ENCODE measurements at places on chromosomes 16 and 17.

- no peak for DNase-seq
These were observed 46.6 kb upstream of the ERN1 start for GRCh38 chr17:64176556-64176955.

DNA sequence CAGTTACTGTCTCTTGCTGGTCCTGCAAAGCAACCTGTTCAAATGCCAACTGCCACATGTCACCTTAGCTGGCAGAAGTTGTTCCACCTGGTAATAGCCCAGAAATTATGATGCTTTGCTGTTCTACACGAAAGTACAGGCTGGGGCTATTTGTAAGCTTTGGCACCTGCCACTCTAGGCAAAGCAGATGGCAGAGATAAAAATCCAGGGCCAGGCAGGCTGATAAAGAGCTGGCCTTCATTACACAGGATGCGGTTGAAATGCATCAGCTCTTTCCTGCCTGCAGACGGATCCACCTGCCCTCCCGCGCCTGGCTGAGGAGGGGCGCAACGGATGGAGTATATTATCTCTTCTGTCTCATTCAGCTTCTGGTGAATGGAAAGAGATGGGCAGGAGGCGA lies 29.3 kb upstream of the KDM8 start:
- no peak for DNase-seq

- DNase-seq: no peak
These were observed 304.4 kb downstream of the HS3ST3B1 start for GRCh38 chr17:14605267-14605599.

- DNase-seq: no peak
These were observed 49.1 kb upstream of the TANC2 start for GRCh38 chr17:62916684-62917571.

GRCh38 chr17:732902-733720 lies 715 bp downstream of the TLCD3A start:
- peak; percentile 65 for DNase-seq

GRCh38 chr16:19706846-19707245 lies 11.2 kb downstream of the KNOP1 start:
- no peak for DNase-seq

- no peak for DNase-seq
These were observed at the start of gene HNF1B for GRCh38 chr17:37744961-37745800. Gene HNF1B (minus strand): TSS chr17:37745059. CDS start chr17:37744884, 175 bp downstream.

GRCh38 chr17:54979657-54980056 lies 11.1 kb downstream of the STXBP4 start:
- DNase-seq: no peak

DNA sequence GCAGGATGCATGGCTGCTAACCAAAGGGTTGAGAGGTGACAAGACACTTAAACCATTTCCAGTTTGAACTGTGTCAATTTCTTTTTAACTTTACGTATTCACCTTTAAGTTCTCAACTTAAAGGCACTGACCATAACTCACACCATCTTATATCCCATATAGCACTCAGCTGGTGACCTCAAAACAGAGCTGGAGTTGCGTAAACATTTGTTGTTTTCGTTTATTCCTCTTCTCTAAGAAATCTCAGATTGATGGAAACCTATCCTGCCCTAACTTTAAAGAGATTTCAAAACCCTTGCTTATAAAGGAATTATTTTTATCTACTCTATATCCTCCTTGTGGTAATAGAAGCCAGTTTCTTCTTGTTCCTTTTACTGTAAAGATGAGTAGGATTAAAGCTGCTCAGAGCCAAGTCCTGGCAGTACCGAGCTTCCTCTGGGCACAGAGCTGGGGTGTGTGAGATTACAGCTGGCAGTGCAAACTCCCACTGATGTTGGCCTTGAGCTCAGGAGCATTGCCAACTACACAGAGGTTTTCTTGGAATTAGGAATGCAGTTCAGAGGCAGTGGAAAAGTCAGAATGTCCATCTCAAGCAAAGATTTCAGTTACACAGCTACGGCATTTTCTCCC lies 1.3 kb downstream of the KCTD2 start:
- DNase-seq: no peak

DNA sequence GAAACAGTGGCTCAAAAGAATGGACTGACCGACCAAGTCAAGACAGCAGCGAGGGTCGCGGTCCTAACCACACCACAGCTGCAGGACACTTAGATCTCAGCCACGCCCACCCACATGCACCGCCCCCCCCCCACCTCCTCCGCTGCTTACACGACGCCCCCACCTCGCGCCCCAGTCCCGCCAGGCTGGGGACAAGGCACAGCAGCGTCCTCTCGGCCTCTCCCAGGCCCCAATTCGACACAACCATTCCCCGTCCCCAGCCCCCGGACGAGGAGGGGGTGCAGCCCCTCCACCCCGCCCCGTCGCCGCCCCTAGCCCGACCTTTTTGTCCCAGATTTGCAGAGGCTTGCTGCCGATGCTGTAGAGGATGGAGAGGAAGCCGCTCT lies 477 bp downstream of the CFAP20 start:
- DNase-seq: no peak

GRCh38 chr17:58325289-58325726 lies 3.3 kb downstream of the TSPOAP1 start:
- DNase-seq: no peak

- DNase-seq: no peak
These were observed 168.5 kb downstream of the NPIPB11 start for GRCh38 chr16:29237971-29238370.

DNA sequence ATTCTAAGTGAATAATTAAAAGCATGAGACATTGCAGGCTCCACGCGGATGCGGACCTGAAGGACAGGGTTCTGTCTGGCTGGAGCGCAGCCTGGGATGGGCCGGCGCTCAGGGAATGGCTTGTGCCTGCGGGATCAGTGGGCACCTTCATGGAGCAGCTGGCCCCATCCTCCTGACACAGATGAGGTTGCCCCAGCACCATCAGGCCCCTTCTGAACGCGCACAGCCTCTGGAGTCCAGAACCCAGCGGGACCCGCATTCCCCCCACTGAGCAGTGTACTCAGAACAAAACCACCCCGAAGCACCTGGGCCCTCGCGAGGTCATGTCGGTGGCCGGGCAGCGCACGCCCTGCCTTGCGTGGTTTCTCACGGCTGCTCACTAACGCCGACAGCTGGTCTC lies 70.5 kb upstream of the CHMP6 start:
- DNase-seq: no peak

GRCh38 chr17:42655528-42655927 lies 3.6 kb upstream of the TUBG2 start:
- no peak for DNase-seq

- DNase-seq: no peak
These were observed 19.8 kb upstream of the KIFC3 start for GRCh38 chr16:57822018-57822553.

DNA sequence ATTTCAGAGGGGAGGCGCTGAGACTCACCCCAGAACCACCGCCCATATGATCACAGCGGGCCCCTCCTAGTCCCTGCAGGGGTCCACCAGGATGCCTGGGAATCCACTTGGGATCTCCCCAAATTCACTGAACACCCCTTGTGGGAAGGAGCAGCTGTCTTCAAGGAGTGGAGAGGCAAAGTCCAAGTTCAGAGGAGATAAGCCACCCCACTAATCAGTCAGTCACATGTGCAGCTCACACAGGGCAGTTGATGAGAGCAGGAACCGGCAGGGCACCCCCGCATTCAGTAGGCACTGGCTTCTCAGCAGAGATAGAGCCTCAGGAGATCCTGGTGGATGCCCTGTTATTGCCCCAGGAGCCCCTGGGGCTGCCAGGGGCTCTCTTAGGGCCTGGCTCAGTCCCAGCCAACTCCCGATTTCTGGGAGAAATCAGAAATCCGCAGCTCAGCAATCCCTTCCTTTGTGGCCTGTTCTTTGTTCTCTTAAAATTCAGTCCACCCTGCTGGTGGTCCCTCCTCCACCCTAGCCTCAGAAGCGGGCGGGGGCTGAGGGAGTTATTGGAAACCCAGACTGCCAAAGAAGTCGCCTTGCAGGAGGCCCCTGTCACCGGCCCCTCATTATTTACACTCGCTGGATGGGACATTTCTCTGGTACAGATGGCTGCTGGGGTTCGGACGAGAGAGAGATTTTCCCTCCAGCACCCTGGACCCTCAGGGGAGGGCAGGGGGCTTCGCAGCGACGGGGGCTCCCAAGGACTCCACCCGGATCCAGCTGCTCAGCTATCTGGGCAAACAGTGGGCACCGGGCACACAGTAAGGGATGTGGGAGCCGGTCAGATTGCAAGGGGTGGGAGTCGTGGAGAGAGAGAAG lies 1.8 kb downstream of the CDC42EP4 start:
- DNase-seq: no peak

DNA sequence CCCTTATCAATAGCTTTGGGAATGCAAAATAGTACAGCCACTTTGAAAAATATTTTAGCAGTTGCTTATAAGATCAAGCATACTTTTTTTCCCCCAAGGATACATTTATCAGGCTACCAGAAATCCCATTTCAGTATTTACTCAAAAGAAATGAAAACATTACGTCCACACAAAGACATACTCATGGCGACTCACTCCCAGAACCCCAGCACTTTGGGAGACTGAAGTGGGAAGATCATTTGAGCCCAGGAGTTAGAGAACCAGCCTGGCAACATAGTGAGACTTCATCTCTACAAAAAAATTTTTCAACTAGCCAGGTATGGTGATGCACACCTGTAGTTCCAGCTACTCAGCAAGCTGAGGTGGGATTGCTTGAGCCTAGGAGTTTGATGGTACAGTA lies 5.9 kb downstream of the SKA2 start:
- DNase-seq: peak; percentile 82

GRCh38 chr16:51666074-51666473 lies 515.0 kb upstream of the SALL1 start:
- no peak for DNase-seq

- no peak for DNase-seq
These were observed 13.5 kb downstream of the NPRL3 start for GRCh38 chr16:125011-125410.

GRCh38 chr16:31301708-31302400 lies 42.1 kb downstream of the ITGAM start:
- DNase-seq: peak; percentile 26

DNA sequence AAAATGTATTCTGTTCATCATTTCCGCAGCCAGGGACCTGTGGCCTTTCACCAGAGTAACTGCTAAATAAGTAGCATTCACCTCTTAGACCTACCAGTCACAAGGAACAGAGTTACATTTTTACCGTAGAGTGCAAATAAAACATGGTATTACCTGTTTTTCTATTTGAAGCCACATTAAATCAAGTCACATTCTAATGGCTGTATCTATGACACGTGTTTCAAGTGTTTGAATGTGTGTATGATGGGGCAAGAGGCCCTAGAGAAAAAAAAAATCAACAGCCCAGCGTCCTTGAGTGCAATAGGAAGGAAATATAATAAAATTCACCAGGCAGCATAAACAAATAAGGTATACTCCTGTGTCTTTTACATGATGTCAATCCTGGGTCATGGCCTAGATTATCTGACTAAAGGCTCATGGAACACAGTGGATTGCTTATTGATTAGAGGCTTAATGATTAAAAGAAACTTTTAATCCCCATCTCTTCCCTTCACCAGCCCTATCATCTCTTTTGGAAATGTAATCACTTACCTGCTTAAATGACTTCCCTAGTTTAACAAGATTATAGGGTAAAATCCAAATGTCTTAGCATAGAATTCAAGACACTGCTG lies 168.7 kb upstream of the CDH5 start:
- DNase-seq: no peak

DNA sequence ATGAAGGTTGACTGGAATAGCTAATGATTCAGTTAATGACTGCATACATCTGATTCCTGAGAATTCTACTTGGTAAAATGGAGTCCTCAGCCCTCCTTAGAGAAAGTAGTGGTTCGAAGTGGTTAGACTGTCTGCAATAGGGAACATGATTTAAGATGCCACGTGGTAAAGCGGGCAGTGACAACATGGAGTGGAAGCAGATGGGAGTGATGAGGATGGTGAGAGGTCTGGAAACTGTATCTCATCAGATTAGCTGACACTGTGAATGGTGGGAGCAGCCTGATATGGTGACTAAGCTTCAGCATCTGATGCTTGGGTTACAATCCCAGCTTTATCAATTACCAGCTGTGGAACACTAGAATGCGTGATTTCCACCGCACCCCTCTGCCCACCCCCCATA lies 8.4 kb downstream of the CDH11 start:
- no peak for DNase-seq

GRCh38 chr16:56279132-56279531 lies 87.8 kb downstream of the GNAO1 start:
- no peak for DNase-seq

DNA sequence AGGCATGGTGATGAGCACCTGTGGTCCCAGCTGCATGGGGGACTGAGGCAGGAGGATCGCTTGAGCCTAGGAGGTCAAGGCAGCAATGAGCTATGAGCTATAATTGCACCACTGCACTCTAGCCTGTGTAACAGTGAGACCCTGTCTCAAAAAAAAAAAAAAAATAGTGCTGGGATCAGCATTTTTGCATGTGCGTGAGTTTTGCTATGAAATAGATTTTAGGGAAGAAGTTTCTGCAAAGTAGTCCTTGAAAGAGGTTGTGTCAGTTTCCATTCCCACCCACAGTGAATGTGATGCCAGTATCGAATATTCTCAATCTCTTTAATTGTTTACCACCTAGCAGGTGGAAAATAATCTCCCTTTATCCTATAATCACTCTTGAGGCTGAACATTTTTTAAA lies 26.3 kb upstream of the ARHGAP17 start:
- DNase-seq: no peak

GRCh38 chr17:1022278-1023024 lies 25.5 kb downstream of the TIMM22 start:
- DNase-seq: no peak

DNA sequence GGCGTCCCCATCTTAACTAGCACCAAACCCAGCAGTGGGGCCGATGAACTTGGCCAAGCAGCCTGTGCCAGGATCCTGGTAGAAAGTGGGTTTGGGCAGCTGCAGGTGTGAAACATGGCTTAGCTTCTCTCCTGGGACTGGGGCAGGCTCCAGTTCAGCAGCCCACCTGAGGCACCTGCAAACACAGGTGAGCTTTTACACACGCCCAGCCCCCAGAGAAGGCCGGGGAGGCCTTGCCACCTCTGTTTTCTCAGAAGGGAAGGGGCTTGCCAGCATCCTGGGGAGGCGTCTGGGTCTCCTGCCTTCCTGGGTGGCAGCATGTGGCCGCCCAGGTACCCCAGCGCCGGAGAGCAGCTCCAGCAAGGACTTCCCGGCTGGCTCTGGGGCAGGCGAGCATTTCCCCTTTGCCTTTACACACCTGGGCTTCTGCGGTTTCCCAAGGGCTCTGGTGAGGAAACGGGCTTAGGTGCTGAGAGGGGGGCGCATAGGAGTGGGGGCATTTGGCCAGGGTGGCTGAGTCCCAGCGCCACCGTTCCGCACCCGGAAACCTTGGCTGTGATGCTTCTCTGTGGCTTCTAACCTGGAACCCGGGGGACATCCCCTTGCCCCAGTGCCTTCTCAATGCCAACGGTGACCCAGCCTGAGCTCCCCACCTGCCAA lies 81.6 kb upstream of the CBX4 start:
- DNase-seq: no peak

GRCh38 chr17:78645421-78646295 lies 68.5 kb upstream of the DNAH17 start:
- DNase-seq: no peak

- no peak for DNase-seq
These were observed 1.4 kb upstream of the TSPOAP1 start for GRCh38 chr17:58329810-58330537.

DNA sequence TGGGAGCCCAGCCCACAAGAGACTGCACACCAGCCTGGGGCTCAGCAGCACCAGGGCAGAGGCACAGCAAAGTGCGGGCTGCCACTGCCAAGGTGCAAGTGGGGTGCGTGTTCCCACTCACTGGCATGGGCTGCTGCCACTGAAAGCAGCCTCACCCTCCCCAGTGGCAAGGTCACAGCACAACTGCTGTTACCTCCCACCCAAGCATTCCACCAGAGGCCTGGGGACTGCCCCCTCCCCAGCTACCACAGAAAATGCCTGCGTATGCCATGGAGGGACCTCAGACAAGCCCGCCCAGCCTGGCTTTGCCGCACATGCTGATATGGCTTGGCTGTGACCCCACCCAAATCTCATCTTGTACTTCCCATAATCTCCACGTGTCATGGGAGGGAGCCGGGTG lies 33.1 kb downstream of the MEAK7 start:
- no peak for DNase-seq

Data from mammary epithelial cell (primary cell).